ENCODE measurements at places on chromosomes 7 and 10.

DNA sequence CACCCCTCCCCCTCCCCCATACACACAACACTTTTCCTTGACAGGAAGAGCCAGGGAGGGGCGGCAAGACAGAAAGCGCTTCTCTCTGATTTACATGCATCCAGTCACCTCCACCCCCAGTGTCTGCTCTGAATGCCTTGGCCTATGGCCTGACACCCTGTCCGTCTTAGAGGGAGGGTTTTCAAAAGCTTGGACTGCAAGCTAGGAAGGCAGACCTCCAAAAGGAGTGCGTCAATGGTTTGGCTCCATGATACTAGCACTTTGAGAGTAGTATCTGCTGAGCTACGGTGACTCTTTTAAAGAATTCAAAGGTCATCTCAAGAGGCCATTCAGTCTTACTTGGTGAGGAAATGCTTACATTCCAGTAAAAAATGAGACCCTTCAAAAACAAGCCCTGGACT lies 20.3 kb upstream of the PAX2 start:
- DNase-seq, result no peak

- DNase-seq, result no peak
Measured at GRCh38 chr7:105295596-105296352, 92.9 kb downstream of the SRPK2 start.

DNA sequence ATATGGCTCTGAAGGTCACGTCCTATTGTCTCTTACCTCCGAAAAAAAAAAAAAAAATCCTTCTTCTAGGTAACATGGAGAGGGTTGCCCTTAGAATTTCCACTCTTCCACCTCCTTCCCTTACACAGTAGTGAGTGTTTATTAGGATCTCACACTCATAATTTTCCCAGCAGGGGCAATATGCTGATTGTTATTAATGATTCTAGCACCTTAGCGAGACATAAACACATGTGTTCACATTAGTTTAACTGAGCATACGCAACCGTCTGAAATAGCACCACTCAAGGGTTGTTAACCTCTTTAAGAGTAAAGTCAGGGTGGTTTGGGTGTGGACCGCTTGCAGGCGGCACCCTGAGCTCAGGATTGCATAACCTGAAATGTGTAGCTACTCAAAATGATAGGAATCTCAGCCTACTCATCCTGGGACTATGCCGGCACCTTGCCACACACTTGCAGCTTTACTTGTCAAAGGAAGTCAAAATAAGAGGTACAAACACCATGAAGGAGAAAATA lies 52.2 kb downstream of the CPEB3 start:
- no peak for DNase-seq

GRCh38 chr10:34008656-34009055 lies 674.2 kb upstream of the NRP1 start:
- no peak for DNase-seq

DNA sequence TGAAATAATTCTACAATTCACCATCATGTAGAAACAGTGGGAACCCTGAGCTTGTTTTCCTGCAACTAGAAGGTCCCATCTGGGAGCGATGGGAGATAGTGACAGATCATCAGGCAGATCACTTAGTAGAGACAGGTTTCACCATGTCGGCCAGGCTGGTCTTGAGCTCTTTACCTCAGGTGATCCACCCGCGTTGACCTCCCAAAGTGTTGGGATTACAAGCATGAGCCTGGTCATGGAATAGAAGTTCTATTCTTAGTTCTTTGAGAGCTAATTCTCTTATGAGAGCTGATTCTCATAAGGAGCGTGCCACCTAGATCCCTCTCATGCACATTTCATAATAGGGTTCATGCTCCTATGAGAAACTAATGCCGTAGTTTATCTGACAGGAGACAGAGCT lies 778.0 kb upstream of the AUTS2 start:
- DNase-seq, result no peak

DNA sequence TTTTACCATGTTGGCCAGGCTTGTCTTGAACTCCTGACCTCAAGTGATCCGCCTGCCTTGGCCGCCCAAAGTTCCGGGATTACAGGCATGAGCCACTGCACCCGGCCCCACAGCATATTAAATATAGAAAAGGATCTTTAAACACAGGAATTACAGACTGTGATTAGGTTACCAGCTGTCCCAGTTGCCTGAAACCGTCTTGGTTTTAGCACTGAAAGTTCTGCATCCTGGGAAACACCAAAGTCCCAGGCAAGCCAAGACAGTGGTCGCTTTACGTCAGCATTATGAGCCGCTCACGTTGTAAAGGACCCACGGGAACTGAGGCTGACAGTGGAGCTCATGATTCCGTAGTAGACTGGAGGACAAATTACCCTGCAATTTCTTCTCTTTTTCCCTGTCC lies 69.0 kb upstream of the FAM180A start:
- no peak for DNase-seq

DNA sequence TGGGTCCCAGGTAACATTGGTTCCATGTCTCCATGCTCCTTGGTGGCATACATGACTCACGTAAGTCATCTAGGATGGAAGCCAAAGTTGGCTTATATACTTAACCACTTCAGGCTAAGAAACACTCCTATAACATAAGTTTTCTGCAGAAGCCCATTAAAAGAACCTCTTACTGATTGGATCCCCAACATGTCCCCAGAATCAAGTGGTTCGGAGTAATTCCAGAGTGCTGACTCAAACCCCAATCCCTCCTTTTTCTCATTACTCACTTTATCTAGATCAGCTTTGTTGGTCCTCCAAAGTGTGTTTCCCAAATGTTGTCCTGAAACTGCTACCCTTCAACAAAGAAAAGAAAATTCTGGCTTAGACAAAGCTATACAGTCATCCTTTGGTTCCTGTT lies 10.1 kb upstream of the ATOH7 start:
- DNase-seq, result no peak

DNA sequence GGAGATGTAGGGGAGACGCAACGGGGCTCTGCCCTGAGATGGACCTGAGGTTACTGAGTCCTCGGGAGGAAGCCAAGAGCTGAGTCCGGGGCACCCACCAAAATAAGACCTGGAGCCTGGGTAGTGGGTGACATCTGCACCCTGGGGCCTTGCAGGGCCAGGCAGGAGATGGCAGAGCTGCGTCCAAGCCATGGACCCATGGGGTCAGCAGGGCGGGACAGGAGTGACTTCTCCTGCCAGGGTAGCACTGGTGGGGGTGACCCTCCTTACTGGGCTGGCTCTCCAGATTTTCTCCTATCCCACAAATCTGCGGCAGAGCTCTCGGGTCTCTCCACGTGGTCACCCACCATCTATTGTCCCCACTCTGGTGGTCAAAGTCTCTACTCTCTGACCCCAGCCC lies 2.1 kb downstream of the GHRHR start:
- DNase-seq, result no peak

- DNase-seq, result no peak
Measured at GRCh38 chr10:110514848-110515247, 17.1 kb downstream of the DUSP5 start.

GRCh38 chr7:111931016-111931517 lies 275.1 kb downstream of the DOCK4 start:
- no peak for DNase-seq

DNA sequence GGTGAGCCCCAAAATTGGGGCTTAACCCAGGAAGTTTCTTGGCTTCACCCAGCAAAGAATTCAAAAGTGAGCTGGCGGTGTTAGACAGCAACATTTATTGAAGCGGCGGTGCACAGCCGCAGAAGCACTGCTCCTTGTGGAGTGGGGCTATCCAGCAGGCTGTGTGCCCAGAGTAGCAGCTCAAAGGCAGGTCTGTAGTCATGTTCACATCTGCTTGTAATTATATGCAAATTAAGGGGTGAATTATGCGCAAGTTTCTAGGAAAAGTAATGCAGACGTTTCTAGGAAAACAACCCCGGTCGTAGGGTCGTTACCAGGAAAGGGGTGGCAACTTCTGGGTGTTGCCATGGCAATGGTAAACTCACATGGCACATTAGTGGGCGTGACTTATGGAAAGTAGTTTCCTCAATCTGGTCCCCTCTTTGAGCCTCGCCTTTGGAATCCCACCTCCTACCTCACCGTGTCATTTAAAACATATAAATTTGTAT lies 13.7 kb upstream of the KBTBD2 start:
- peak; percentile 39 for DNase-seq

- no peak for DNase-seq
Measured at GRCh38 chr10:58444876-58445275, 59.7 kb downstream of the TFAM start.

DNA sequence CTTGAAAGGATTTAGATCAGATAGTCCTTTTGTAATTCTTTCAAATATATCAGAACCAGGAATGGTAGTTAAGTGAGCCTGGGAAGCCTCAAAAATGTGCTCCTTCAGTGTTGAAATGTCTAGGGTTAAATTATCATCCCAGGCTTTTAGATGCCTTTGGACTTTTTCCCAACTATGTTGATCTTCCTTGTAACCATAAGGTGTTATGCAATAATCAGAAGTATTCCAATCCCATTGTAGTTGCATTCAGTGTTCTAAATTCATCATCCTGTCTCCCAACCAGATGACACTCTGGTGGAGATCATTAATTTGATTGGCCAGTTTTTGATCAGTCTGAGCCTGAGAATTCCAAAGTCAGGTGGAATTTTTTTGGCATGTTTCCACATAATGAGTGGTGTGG lies 35.1 kb upstream of the AKR1C2 start:
- DNase-seq, result no peak

- DNase-seq, result no peak
Measured at GRCh38 chr7:64775289-64775688, 18.9 kb upstream of the ZNF138 start.

GRCh38 chr7:123271231-123271630 lies 71.5 kb upstream of the SLC13A1 start:
- DNase-seq, result no peak

DNA sequence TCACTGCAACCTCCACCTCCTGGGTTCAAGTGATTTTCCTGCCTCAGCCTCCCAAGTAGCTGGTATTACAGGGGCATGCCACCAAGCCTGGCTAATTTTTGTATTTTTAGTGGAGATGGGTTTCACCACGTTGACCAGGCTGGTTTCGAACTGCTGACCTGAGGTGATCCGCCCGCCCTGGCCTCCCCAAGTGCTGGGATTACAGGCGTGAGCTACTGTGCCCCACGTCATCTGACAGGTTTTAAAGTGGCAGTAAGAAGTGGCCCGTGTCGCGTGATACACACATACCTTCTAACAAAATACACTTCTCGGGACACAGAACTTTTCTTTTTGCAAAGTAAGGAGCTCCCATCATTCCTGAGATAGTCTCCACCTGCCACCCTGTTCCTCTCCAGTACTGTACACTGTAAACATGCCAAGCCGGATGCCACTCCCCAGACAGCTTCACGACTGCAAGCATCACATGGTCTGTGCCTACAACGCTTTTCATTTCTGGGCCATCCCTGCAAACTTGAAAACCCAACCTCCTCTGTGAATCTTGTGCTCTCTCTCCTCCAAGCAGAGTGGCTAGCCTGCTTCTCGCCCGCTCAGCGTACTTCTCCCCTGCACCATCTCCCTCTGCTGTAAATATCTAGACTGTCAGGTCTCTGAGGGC lies 256.3 kb upstream of the KLF14 start:
- DNase-seq, result no peak

DNA sequence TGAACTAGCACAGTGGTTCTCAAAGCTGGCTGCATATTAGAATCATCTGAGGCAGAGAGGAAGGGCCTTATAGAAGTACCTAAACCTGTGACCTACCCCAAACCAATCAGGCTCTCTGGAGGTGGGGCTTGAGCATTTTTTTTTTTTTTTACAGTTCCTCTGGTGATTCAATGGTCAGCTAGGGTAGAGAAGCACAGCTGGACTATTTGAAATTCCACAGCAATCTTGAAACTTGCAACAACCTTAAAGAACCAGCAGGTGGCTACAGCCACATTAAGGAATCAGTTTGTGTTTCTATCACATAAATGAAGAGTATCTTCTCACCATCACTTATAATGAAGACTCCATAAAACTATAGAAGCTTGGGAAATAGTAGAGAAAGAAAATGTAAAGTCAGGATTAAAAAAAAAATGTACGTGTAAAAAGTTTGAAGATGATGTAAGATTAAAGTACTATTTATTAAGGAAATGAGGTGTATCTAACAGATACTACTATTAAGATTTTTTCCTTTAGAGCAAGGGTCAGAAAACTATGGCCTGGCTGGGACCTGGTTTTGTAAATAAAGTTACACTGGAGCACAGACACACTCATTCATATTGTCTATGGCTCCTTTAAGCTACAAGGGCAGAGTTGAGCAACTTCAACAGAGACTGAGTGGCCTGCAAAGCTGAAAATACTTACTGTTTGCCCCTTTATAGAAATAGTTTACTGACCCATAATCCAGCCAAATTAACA lies 3.8 kb downstream of the RTKN2 start:
- no peak for DNase-seq

DNA sequence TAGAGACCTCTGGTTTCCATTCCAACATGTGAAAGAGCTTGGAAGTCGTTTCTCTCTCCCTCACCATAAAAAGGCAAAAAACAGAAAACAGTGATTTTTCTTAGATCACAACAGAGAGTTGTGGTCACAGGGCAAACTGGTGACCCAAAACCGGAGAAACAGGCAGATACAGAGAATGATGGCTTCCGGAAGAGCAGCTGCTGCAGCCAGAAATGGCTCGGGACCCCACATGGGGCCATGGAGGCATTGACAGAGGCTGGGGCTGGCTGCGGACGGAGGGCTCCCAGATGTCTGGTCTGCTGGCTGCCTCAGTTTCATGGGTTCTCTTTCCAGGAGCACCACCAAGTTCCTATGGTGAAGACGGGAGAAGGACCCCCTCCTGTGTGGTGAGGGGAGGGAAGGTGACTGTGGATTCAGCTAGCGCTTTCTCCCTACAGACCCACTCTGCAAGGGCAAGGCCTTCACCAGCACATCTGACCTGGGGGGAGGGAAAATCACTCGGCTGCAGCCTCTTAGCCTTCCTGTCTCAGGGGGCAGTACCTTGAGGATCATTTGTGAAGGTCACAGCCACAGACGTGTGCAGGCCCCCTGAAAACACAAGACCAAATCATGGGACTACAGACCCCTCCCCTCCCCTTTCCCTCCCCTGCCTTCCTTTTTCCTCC lies 81.4 kb downstream of the WDR37 start:
- no peak for DNase-seq

DNA sequence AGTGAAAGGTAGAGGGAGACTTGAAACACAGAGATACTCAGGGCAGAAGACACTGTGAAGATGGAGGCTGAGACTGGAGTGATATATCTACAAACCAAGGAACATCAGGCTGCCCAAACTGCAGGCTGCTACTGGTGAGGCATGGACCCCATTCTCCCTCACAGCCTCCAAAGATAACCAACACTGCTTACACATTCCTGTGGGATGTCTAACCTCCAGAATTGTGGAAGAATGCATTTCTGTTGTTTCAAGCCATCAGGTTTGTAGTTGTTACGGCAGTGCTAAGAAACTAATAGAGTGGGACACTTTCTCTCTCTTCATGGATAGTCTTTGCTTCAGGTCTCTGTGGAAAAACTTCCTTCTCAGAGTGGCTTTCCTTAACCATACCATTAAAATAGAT lies 182.6 kb upstream of the TMEM106B start:
- DNase-seq, result no peak

- DNase-seq, result no peak
Measured at GRCh38 chr7:100465702-100466311, 1.7 kb upstream of the SPACDR start.
